ENCODE measurements at places on chromosomes 6 and 20. TPM values are rescaled to one million over a fixed set of nuclear protein-coding genes. Genes with fewer than 3 reads are reported as not detected.

- H3K36me3 ChIP-seq = no peaks in the 10 kb centered on the region
- H3K4me1 ChIP-seq = no peaks in the 10 kb centered on the region
- H3K27ac ChIP-seq = no peak overlapping the region
- H3K4me3 ChIP-seq = no peak overlapping the region
- H3K27me3 ChIP-seq = peaks cover 8% of the 10 kb centered on the region
- DNase-seq = no peak
Measured at GRCh38 chr20:62595491-62595890, 46.8 kb upstream of the SLCO4A1 start.

- H3K27me3 ChIP-seq = no peaks in the 10 kb centered on the region
- no peak overlapping the region for H3K4me3 ChIP-seq
- H3K36me3 ChIP-seq = no peaks in the 10 kb centered on the region
- H3K4me1 ChIP-seq = no peaks in the 10 kb centered on the region
Measured at GRCh38 chr6:90978046-90978445, 391.2 kb upstream of the MAP3K7 start.

Gene GJA1
- total RNA-seq = 15.0 TPM

GRCh38 chr20:4604580-4604979 lies 117.1 kb upstream of the PRND start:
- no peaks in the 10 kb centered on the region for H3K27me3 ChIP-seq
- H3K4me1 ChIP-seq = peaks cover 51% of the 10 kb centered on the region
- peak overlapping the region; percentile 82 for H3K27ac ChIP-seq

GRCh38 chr6:46486181-46486580 lies 5.1 kb downstream of the RCAN2 start:
- no peaks in the 10 kb centered on the region for H3K36me3 ChIP-seq
- H3K4me1 ChIP-seq = peaks cover 15% of the 10 kb centered on the region
- H3K27ac ChIP-seq = no peak overlapping the region
- no peak for DNase-seq
- no peak overlapping the region for H3K4me3 ChIP-seq
- peaks cover 13% of the 10 kb centered on the region for H3K27me3 ChIP-seq

DNA sequence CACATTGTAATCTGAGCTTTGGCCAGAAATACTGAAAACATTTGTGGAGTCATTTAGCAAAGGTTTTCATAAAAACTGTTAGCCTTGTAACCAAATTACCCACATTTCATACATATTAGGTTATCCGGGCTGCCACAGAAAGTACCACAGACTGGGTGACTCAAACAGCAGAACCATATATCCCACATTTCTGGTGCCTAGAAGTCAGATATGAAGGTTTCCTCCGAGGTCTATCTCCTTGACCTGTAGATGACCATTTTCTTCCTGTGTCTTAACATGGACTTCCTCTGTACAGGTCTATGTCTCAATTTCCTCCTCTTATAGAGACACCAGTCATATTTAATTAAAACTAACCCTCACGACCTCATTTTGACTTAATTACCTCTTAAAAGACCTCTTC lies 49.5 kb upstream of the SMIM28 start:
- no peaks in the 10 kb centered on the region for H3K27me3 ChIP-seq
- H3K4me3 ChIP-seq = no peak overlapping the region
- no peak for DNase-seq
- no peak overlapping the region for H3K27ac ChIP-seq
- no peaks in the 10 kb centered on the region for H3K4me1 ChIP-seq
- H3K36me3 ChIP-seq = no peaks in the 10 kb centered on the region

- H3K27ac ChIP-seq = no peak overlapping the region
- peaks cover 10% of the 10 kb centered on the region for H3K27me3 ChIP-seq
- no peak for DNase-seq
- H3K4me1 ChIP-seq = no peaks in the 10 kb centered on the region
Measured at GRCh38 chr20:37917461-37917860, 14.5 kb downstream of the VSTM2L start.

DNA sequence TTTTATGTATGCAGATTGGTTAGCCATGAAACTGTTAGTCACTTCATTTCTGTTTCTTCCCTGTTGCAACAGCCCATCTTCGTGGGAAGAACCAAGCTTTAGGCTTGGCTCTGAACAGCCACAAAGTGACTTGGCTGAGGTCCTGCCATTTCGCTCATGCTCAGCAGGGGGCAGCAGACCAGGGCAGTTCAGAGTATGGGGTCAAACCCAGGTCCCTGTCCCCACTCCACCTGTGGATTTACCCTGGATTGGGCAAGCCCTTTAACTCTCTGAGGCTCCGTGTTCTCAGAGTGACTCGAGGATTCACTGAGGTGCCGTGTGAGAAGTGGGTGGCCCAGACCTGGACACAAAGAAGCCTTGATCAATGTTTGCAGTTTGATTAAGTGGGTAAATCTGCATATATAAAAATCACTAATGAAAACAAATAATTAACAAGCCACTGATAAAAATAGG lies 19.8 kb upstream of the MAP1LC3A start:
- H3K27ac ChIP-seq = peak overlapping the region; percentile 14
- H3K4me1 ChIP-seq = no peaks in the 10 kb centered on the region
- peaks cover 89% of the 10 kb centered on the region for H3K36me3 ChIP-seq
- no peak overlapping the region for H3K4me3 ChIP-seq
- no peaks in the 10 kb centered on the region for H3K27me3 ChIP-seq

GRCh38 chr20:34375977-34376430 lies 12.9 kb downstream of the ITCH start:
- H3K4me3 ChIP-seq = no peak overlapping the region
- DNase-seq = no peak
- H3K27ac ChIP-seq = no peak overlapping the region
- peaks cover 20% of the 10 kb centered on the region for H3K36me3 ChIP-seq
- no peaks in the 10 kb centered on the region for H3K4me1 ChIP-seq
- H3K27me3 ChIP-seq = no peaks in the 10 kb centered on the region

DNA sequence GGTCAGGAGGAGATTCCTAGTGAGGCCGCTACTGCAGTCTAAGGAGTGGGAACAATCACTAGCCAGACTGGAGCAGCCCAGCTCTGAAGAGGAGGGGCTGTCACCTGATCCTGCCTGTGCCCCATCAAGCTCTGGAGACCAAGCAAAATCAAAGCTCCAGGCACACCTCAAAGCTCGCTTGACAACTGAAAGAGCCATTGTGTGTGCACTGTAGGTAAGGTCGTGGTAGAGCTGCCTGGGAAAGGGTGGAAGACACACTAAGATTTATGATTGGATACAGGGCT lies 58.2 kb downstream of the CSE1L start:
- no peak overlapping the region for H3K27ac ChIP-seq
- H3K36me3 ChIP-seq = peaks cover 18% of the 10 kb centered on the region
- H3K27me3 ChIP-seq = no peaks in the 10 kb centered on the region
- H3K4me1 ChIP-seq = no peaks in the 10 kb centered on the region
- H3K4me3 ChIP-seq = no peak overlapping the region
- DNase-seq = no peak

Gene MRPS18B
- 36.3 TPM for total RNA-seq

- peak; percentile 32 for DNase-seq
- no peaks in the 10 kb centered on the region for H3K36me3 ChIP-seq
- no peaks in the 10 kb centered on the region for H3K27me3 ChIP-seq
- H3K27ac ChIP-seq = no peak overlapping the region
- H3K4me3 ChIP-seq = no peak overlapping the region
Measured at GRCh38 chr6:168361766-168362165, 42.2 kb upstream of the DACT2 start.
